ENCODE measurements at places on chromosomes 12 and 14. TPM values are rescaled to one million over a fixed set of nuclear protein-coding genes. Genes with fewer than 3 reads are reported as not detected.

The APOF gene
- not detected for total RNA-seq

The STXBP6 gene
- 37.7 TPM for total RNA-seq

DNA sequence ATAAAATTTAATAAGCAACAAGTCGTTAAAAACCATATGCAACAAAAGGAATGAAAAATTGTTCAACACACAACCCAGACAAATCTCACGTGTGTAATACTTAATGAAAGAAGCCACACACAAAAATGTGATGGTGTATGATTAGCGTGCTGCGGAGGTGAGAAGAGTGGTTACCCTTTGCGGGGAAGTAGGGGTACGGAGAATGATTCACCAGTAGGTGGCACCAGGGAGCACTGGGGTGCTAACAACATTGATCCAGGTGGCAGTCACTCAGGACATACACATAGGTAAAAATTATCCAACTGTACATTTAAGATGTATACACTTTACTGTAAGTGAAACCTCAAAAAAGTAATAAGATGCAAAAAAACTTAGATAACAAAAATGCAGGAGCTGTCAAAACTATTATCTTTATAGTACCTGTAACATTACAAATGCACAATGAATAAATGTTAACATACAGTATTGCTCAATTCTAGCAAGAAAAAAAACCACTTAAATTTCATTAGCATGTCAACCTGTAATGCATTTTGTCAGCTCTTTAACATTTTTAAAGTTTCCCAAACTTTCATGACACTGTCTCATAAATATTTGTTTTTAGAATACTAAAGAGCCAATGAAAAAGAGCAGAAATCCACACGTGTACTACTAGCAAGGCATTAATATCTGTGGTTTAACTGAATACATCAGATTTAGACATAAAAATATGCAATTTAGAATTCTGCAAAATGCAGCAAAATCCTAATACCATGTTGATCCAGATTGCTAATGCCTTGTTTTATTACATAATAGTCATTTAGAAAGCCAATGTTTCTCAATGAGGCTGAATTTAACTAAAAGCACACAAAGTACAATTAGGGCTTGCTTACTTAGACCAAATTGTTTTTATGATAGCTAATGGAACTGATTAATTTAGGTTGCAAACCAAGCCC is 46.7 kb downstream of the TMCC3 start:
- H3K4me3 ChIP-seq: no peak overlapping the region
- no peaks in the 10 kb centered on the region for H3K27me3 ChIP-seq

DNA sequence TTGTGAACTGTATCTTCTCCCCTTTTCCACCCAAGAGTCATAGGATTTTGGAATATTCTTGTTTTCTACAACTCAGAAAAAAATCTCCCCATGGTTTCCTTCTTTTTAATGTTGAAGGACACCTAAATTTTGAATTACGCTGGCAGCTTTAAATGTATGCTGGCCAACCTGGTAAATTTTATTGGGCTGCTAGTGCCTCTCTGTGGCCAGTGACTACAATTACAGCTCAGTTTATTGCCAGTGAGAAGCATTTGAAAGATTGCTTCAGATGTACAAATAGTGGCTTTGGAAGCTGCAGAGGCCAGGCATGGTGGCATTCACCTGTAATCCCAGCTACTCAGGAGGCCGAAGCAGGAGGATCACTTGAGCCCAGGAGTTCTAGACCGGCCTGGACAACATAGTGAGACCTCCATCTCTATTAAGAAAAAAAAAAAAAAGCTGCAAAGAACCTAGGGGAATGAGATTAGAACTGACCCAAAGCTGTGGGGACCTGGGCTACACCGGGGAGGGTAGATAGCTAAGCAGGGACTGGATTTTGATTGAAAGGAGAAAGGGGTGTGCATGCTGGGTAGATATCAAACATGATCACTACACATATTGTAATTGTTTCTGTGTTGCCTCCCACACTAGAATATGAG is 7.6 kb upstream of the RAB21 start:
- H3K27me3 ChIP-seq: no peaks in the 10 kb centered on the region
- DNase-seq: no peak

DNA sequence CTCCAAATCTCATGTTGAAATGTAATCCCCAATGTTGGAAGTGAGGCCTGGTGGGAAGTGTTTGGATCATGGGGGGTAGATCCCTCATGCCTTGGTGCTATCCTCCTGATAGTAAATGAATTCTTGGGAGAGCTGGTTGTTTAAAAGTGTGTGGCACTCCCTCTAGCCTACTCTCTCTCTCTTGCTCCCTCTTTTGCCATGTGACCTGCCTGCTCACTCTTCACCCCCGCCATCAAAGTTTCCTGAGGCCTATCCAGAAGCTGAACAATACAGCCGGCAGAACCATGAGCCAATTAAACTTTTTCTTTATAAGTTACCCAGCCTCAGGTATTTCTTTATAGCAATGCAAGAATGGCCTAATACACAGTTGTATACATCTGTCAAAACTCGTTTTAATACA is 62.5 kb downstream of the BCL2L14 start:
- H3K27ac ChIP-seq: no peak overlapping the region
- no peak for DNase-seq
- no peaks in the 10 kb centered on the region for H3K27me3 ChIP-seq
- no peak overlapping the region for H3K4me3 ChIP-seq
- no peaks in the 10 kb centered on the region for H3K4me1 ChIP-seq

DNA sequence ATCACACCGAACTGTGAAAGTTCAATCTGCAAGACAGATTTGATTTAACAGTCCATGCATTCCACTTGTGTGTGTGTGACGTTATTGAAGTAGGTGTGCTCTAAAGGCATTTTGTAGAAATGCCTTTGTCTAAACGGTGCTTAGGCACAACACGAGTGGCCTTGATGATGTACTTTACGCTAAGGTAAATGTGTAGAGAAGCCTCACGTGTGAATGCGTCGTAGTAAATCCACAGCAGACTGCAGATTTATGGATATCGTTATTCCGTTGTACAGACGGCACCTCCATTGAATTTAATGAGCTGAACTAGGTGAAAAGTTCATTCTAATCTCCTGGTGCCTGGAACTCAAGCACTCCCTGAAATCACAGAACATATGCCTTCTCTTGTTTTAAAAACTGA is 202.8 kb upstream of the STXBP6 start:
- H3K27me3 ChIP-seq: no peaks in the 10 kb centered on the region
- no peak overlapping the region for H3K4me3 ChIP-seq
- no peaks in the 10 kb centered on the region for H3K4me1 ChIP-seq
- no peak overlapping the region for H3K27ac ChIP-seq

- no peak overlapping the region for H3K4me3 ChIP-seq
- H3K27ac ChIP-seq: no peak overlapping the region
- DNase-seq: no peak
- peaks cover 12% of the 10 kb centered on the region for H3K4me1 ChIP-seq
- no peaks in the 10 kb centered on the region for H3K36me3 ChIP-seq
- H3K27me3 ChIP-seq: no peaks in the 10 kb centered on the region
These were observed 28.7 kb downstream of the TRAF3 start for GRCh38 chr14:102805941-102806340.

- peak; percentile 65 for DNase-seq
- no peaks in the 10 kb centered on the region for H3K4me1 ChIP-seq
- H3K36me3 ChIP-seq: no peaks in the 10 kb centered on the region
- H3K4me3 ChIP-seq: no peak overlapping the region
- H3K27ac ChIP-seq: no peak overlapping the region
These were observed 26.3 kb upstream of the BCDIN3D start for GRCh38 chr12:49868952-49869815.

DNA sequence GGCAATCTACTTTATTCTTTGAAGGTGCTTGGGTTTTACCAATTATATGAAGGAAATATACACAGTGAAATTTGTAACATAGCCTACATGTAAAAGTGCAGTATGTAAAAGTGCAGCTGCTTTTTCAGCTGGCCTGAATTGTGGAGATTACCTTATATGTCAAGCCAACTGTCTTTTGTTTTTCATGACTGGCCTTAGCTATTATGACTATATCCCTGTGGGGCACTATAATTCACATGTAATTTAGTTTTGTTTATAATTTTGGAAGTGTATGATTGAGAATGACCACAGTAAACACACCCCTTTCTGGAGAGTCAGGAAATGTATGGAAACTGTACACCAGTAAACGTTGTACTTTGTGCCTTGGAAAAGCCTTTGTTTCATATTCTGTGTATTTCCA is 435.0 kb upstream of the STXBP6 start:
- DNase-seq: no peak
- H3K27ac ChIP-seq: no peak overlapping the region
- H3K27me3 ChIP-seq: no peaks in the 10 kb centered on the region

DNA sequence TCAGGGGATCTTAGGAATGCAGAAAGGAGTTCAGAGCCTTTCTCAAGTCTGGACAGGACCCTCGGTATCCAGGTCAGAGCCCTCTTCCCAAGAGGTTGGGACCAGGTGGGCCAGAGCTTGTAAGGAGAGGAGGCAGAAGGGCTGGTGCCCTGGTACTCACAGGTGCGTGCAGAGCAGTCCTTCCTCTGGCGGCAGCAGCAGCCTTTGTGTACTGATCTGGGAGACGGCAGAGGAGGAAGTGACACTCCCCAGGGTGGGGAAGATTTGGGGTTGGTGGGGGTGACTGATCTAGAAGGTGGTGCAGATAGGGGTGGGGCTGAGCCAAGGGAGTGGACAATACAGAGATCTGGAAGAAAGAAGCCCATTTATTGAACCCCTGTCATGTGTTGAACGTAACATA is at the start of gene ITGB7:
Gene ITGB7, minus strand, starts transcription at position 210 of the 400 bp plus-strand sequence. CDS start 6,808 bp downstream, outside the sequence.
- no peak for DNase-seq
- peak within 1 kb of the TSS; percentile 64 for H3K27ac ChIP-seq
- H3K36me3 ChIP-seq: peaks cover 30% of the 10 kb centered on the region
- peaks cover 29% of the 10 kb centered on the region for H3K4me1 ChIP-seq
- H3K27me3 ChIP-seq: no peaks in the 10 kb centered on the region

- H3K4me3 ChIP-seq: no peak overlapping the region
- no peaks in the 10 kb centered on the region for H3K36me3 ChIP-seq
- H3K4me1 ChIP-seq: no peaks in the 10 kb centered on the region
- DNase-seq: no peak
These were observed 436.5 kb downstream of the TMEM132D start for GRCh38 chr12:129467289-129467688.

DNA sequence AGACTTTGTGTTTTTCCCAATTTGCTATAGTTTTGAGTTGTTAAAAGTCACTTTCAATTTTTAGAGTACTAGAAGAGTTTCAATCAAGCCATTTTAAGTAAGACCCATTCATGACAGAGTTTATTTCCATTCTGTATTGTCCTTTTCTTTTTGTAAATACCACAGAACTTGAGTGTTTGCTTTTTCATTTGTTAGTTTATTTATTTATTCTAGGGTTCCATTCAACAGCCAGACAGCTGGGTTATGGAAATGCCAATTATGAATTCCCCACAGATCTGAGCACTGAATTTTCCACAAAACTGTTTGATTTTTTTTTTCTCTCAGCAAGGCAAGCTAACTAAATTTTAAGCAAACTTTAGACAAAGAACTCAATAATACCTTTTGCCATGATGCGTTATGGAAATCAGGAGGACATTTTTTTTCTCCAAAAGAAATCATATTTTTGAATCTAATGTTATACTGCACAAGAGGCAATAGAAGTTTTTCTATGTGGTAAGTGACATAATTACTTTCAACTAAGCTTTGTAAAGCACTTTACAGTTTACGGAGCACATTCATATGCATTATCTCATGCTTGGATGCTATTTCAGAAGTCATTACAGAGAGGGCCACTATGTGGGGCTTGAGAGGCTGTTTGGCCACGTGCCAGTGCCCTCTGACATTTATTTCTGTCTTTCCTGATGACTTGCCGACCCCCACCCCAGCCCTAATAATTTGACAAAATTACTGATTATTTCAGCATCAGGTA is 181.5 kb downstream of the VRK1 start:
- no peak overlapping the region for H3K27ac ChIP-seq
- H3K36me3 ChIP-seq: no peaks in the 10 kb centered on the region
- H3K27me3 ChIP-seq: no peaks in the 10 kb centered on the region
- H3K4me3 ChIP-seq: no peak overlapping the region
- no peak for DNase-seq
- H3K4me1 ChIP-seq: no peaks in the 10 kb centered on the region

DNA sequence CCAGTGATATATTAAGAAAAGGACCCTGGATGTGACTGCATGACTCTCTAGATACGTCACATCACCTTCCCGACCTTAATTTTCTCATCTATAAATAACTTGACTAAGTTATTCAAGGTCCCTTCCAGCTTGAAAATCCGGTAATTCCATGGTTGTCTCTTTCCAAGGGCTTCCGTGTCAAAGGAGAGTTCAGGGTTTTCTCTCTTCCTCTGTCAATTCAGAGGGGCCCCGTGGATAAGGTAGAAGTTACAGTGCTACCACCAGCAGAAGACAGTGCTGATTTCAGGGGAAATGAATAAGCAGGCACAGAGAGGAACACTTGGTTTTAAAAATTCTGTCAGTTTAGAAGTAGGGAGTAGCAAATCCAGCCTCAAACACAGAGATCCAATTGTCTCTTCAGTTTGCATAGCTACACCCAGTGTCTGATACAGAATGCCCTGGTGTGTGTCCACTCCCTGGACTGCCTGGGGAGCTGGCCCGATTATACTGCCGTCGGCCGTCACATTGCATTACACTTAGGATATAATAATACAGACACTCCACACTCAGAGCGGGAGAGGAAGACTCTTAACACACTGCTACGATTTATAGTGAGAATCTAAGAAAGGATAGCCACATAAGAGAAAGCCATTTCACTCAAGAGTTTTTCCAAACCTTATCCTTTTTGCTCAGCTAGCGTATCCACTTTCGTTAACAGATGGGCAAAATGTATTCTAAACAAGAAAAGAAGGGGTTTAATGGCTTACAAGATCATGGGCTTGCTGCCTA is 54.7 kb upstream of the GTF2A1 start:
- no peaks in the 10 kb centered on the region for H3K27me3 ChIP-seq
- peaks cover 32% of the 10 kb centered on the region for H3K4me1 ChIP-seq
- H3K27ac ChIP-seq: no peak overlapping the region
- DNase-seq: no peak

DNA sequence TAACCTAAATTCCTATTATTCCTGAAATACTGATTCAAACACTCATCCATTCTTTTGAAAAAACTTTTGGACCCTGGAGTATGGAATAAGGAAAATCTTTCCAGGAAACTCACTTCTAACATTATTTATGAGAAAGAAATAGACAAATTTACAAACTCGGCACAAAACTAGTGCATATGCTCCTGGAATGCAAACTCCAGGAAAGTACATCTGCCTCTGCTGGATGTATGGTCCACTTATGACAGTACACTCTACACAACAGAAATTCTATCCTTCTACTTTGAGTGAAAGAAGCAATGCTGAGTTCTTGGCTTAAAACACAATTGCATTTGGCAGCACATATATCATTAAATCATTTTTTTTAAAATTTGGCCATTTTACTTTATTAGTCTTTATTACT is 700.5 kb upstream of the STXBP6 start:
- H3K4me3 ChIP-seq: no peak overlapping the region
- no peaks in the 10 kb centered on the region for H3K36me3 ChIP-seq
- DNase-seq: no peak
- H3K27me3 ChIP-seq: no peaks in the 10 kb centered on the region
- H3K27ac ChIP-seq: no peak overlapping the region
- H3K4me1 ChIP-seq: no peaks in the 10 kb centered on the region

- no peaks in the 10 kb centered on the region for H3K36me3 ChIP-seq
- no peak overlapping the region for H3K4me3 ChIP-seq
- no peaks in the 10 kb centered on the region for H3K27me3 ChIP-seq
- DNase-seq: no peak
- peaks cover 35% of the 10 kb centered on the region for H3K4me1 ChIP-seq
- H3K27ac ChIP-seq: peak overlapping the region; percentile 54
These were observed 51.1 kb downstream of the ITPK1 start for GRCh38 chr14:93064411-93065271.

All from tibial nerve (tissue), 4 donors.